A673 (cell line): ENCODE measurements at places on chromosomes 6 and 20. TPM values are rescaled to one million over a fixed set of nuclear protein-coding genes. Genes with fewer than 3 reads are reported as not detected.

Gene IL17F
- total RNA-seq: not detected in 2 replicates

- no peaks in the 10 kb centered on the region for H3K36me3 ChIP-seq
- peak; percentile 29 for DNase-seq
- H3K4me1 ChIP-seq: no peaks in the 10 kb centered on the region
- no peak overlapping the region for H3K27ac ChIP-seq
- peaks cover 7% of the 10 kb centered on the region for H3K27me3 ChIP-seq
Observed at GRCh38 chr6:32086661-32087573, 22.2 kb downstream of the TNXB start.

Gene FKBP1C
- total RNA-seq: 0.28 TPM in 1 of 2 replicates, not detected in the other

GRCh38 chr6:136751522-136751956, 40.7 kb downstream of the MAP3K5 start:
- no peaks in the 10 kb centered on the region for H3K36me3 ChIP-seq
- H3K4me3 ChIP-seq: no peak overlapping the region
- H3K27me3 ChIP-seq: no peaks in the 10 kb centered on the region
- DNase-seq: no peak

DNA sequence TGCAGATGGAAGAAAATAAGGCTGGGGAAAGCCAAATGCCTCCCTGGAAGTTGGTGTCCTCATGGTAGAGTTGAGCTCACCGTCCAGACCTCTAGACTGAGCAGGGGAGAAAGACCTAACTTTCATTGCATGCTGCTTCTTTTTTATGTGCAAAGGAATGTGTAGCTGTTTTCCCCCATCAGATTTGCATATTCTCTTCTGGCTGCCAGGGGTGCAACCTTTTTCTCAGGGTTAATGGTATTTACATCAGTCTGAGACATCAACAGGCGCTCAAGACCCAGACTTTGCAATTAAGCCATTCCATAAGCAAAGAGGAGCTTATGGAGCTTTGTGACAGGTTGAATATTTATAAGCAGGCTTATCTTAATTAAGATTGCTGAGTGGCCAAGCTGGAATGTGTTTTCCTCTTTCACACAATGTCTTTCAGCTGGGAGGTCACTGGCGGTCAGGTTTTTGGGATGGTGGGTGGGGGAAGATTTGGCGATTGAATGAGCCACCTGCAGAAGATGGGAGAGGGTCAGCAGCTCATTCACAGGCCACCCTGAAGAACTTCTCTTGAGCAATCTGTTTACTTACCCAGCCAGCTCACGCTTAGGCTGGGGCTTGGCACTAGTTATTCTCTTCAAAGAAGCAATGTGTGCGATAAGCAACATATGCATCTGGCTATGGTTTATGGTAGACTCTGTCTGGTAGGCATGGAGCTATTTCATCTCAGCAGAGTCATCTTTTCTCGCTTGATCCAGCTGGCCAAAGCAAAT, 88.6 kb downstream of the SCP2D1 start:
- DNase-seq: no peak
- no peaks in the 10 kb centered on the region for H3K4me1 ChIP-seq
- no peaks in the 10 kb centered on the region for H3K36me3 ChIP-seq

Gene GJA10
- not detected in 2 replicates for total RNA-seq

GRCh38 chr6:125203395-125203794, 49.8 kb downstream of the TPD52L1 start:
- H3K36me3 ChIP-seq: no peaks in the 10 kb centered on the region
- no peak overlapping the region for H3K27ac ChIP-seq
- H3K4me1 ChIP-seq: peaks cover 15% of the 10 kb centered on the region
- DNase-seq: no peak
- H3K4me3 ChIP-seq: no peak overlapping the region
- no peaks in the 10 kb centered on the region for H3K27me3 ChIP-seq

DNA sequence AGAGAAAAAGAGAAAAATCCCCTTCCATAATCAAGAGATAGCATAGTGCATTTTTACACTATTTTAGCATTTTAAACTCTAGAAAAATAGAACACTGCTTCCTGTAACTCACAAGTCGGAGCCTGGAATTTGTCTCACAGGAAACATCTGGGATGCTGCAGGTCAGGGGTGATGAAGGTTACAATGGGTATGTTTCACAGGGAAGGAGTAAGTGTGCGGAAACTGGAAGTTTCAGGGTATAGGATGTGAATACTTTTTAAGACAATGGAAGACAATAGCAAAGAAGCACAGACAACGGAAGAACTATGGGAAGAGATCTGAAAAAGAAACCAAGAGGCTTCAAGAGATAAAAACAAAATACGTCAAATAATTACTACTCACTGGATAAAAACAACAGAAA, 361.0 kb upstream of the MARCKS start:
- peak overlapping the region; percentile 59 for H3K27ac ChIP-seq
- peaks cover 23% of the 10 kb centered on the region for H3K4me1 ChIP-seq
- no peaks in the 10 kb centered on the region for H3K27me3 ChIP-seq
- DNase-seq: peak; percentile 79
- H3K4me3 ChIP-seq: peak overlapping the region; percentile 6

DNA sequence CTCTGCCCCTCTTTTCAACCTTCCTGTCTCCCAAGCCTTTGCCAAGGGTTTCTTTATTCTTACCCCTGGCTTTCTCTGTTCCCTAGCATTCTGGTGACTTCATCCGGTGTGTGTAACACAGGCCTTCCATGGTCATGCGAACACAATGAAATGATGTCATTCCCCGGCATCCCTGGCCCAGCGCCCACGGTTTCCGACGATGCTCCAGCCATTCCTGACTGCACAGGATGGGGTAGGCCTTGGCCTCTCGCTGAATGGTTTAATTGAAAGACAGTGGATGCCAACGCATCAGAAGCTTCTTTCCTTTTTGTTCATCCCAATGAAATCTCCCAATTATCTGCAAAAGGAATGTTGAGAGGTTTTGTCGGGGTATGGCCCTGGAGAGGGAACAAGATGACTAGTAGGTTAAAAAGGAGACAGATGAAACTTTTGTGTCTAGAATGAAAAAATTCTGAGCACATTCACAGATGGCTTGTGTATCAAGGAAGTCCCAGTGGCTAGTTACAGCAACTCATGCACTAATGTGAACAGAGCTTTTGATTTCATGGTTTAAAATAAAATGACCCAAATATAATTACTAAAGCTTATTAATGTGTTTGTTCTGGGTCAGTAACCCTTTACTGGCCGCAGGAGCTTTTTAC, 655.0 kb downstream of the QKI start:
- no peak overlapping the region for H3K27ac ChIP-seq
- H3K4me1 ChIP-seq: no peaks in the 10 kb centered on the region
- no peaks in the 10 kb centered on the region for H3K27me3 ChIP-seq
- DNase-seq: no peak

- H3K36me3 ChIP-seq: no peaks in the 10 kb centered on the region
- H3K27me3 ChIP-seq: no peaks in the 10 kb centered on the region
- DNase-seq: no peak
- H3K4me3 ChIP-seq: no peak overlapping the region
- H3K27ac ChIP-seq: no peak overlapping the region
Observed at GRCh38 chr6:18328070-18328469, 59.1 kb upstream of the RNF144B start.

Gene FNDC1
- total RNA-seq: not detected in 2 replicates

DNA sequence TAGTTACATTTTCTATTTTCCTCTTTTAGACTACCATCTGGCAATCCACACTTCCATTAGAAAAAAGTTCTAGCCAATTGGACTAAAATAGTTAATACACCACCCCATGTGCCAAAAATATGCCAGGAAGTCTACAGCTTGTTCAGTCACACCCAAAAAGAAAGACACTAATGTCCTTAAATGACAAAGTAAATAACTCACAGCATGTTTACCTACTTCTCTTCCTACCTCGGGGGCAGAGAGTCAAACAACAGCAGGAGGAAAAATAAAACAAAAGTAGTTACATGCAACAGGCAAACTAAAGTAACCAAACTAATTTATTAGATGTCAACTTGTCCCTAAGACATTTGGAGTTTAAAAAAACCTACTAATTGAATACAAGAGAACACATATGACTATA, 57.0 kb downstream of the UBE3D start:
- no peak for DNase-seq
- no peaks in the 10 kb centered on the region for H3K4me1 ChIP-seq
- H3K27ac ChIP-seq: no peak overlapping the region
- H3K36me3 ChIP-seq: peaks cover 9% of the 10 kb centered on the region
- no peak overlapping the region for H3K4me3 ChIP-seq
- H3K27me3 ChIP-seq: no peaks in the 10 kb centered on the region

Gene SGK2
- 0.13 and 1.1 TPM in 2 replicates for total RNA-seq

DNA sequence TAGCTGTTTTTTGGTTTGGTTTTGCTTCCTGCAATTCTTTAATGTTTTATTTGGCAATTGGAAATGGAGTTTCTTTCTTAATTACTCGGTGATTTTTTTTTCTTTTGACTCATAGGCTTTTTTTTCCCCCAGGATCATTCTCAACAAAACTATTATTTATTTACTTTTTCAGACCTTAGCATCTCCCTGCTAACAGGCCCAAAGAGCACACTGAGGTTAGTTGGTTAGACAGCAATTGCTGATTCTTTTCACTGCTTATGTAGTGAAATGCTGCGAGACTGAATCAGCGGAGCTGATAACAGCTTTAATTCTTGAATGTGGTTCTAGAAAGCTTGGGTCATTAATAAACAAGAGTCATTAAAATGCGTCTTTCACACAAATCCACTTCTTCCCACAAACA, 79.1 kb upstream of the ZFP64 start:
- H3K4me3 ChIP-seq: no peak overlapping the region
- no peak for DNase-seq
- H3K27me3 ChIP-seq: no peaks in the 10 kb centered on the region
- peak overlapping the region; percentile 81 for H3K27ac ChIP-seq
- H3K36me3 ChIP-seq: no peaks in the 10 kb centered on the region
